ENCODE measurements at places on chromosomes 1 and 21. TPM values are rescaled to one million over a fixed set of nuclear protein-coding genes. Genes with fewer than 3 reads are reported as not detected.

DNA sequence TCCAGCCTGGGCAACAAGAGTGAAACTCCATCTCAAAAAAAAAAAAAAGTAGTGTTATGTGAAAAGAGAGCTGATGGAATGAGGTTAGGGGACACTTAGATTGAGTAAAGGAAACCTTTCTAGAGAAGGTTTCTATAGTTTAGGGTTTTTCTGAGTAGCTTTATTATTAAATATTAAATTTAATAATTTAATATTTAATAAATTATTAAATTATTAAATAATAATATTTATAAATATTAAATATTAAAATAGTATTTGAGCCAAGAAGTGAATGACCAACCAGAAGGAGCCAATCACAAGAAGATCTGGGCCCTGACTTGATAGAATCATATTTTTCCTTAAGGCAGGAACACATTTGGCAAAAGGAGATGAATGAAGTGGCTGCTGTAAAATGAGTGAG, 50.7 kb downstream of the ALG6 start:
- DNase-seq = no peak

The S1PR1 gene
- 58.1 TPM for total RNA-seq

DNA sequence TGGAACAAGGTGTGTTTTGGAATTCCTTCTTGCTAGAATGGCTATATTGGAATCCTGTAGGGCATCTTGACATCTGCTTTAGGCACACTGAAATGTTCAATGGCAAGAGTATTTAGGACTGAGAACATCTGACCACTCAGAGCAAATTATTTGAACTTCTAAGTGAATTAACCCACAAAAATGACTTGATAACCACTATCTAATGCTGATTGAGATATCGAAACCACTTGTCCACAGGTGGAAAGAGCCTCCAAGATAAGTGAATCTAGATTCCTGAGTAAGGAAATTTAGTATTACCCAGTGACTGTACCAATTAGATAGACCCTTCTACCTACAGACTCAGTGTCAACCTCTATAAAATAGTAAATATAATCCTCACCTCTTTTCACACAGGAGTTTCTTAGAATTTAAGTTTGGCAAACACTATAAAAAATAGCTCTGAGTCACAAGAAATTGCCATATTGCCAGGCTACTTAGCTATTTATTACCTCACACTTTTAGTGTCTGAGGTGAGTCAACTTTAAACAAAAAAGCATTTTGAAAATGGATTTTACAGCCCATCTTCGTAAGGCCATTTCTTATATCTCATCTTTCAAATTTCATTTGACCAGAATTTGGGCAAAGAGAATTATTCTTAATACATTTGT, 421.8 kb downstream of the PTBP2 start:
- DNase-seq = no peak

GRCh38 chr1:232059726-232060374, 433.3 kb downstream of the DISC1 start:
- DNase-seq = peak; percentile 16

GRCh38 chr1:59731591-59731990, 83.2 kb upstream of the HOOK1 start:
- no peak for DNase-seq

DNA sequence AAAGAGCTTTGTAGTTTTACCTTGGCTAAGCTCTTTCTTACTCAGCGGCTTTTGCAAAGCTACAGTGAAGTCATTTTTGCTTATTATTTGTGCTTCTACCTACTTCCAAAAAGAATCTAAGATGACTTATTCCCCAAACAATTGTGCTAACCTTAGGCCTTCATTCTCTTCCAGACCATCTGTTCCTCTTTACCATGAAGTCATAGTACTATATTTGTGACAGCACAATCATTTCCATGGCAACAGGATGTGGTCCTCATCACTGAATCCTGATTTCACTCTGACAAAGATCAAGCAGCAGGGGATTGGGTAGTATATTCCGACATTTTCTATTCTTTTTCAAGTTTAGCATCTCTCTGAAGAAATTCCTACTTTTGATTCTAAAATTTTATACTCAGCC, 24.8 kb upstream of the NMNAT2 start:
- no peak for DNase-seq

- no peak for DNase-seq
Observed at GRCh38 chr1:30538226-30538992, 185.0 kb downstream of the MATN1 start.

GRCh38 chr1:41870076-41870562, 48.6 kb downstream of the HIVEP3 start:
- DNase-seq = no peak

The STX12 gene
- total RNA-seq = 42.3 TPM

The THEM5 gene
- total RNA-seq = not detected

- DNase-seq = no peak
Observed at GRCh38 chr1:153652805-153653500, 5.5 kb upstream of the SNAPIN start.

DNA sequence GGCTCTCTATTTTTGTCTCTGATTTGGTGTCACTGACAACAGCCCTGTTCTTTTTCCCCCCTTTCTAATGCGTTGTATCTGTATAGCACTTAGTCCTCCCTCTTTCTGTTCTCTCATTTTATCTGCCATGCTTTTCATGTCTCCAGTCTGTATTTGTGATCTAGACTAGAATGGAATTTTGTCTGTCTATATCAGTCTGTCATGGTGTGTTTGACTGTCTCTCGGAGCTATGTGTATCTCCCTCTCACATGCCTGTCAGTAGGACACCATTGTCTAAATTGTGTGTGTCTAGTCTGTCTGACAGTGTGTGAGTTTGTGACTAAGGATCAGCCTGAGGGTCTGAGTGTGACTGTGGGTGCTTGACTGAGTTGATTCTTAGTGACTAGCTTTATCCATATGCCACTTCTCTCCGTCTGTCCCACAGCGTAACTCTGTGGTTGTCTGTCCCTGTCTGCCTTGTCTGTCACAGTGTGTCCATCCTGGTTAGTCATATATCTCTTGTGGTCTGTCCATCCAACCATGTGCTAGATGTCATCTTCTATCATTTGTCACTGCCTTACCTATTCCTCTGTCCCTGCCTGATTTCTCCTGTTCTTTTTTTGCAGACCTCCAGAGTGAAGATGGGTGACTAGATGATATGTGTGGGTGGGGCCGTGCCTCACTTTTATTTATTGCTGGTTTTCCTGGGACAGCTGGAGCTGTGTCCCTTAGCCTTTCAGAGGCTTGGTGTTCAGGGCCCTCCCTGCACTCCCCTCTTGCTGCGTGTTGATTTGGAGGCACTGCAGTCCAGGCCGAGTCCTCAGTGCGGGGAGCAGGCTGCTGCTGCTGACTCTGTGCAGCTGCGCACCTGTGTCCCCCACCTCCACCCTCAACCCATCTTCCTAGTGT, 1.4 kb upstream of the B4GALT2 start:
- DNase-seq = no peak

The TMEM269 gene
- total RNA-seq = 0.37 TPM

The ANXA9 gene
- not detected for total RNA-seq

The GJA4 gene
- total RNA-seq = 3.2 TPM

The CYP2J2 gene
- 21.7 TPM for total RNA-seq

DNA sequence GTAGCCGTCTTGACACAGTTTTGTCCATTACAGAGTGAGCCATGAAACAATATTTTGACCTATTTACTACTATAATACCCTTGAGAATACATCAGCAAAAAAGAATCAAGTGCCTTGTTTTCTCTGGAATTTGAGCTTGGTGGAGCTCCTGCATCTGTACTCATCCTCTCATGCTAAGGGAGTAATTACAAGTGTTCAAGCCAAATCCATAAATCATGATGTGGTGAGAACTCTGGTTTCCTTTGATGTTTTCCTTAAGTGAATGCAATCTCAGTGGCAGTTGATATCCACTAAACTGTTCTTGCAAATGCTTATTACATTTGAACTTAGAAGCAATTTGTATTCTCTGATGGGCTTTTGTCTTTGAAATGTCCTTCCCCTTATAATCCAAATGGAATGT, 824.6 kb upstream of the TMPRSS15 start:
- DNase-seq = no peak

The MRPL20 gene
- 183 TPM for total RNA-seq

The DMRTA2 gene
- total RNA-seq = not detected

DNA sequence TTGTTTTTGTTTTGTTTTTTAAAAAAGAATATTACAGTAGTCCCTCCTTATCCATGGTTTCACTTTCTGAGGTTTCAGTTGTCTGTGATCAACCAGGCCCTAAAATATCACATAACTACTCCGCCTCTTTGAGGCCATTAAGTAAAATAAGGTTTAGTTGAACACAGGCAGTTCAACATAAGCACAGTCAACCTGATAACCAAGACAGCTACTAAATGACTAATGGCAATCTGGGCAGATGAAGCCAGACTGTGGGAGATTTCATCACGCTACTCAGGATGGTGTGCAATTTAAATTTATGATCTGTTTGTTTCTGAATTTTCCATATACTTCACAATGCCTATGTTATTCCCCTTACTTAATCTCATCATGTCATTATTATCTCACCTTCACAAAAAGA, 30.1 kb downstream of the LDLRAD1 start:
- no peak for DNase-seq

The CYP4A22 gene
- total RNA-seq = not detected

DNA sequence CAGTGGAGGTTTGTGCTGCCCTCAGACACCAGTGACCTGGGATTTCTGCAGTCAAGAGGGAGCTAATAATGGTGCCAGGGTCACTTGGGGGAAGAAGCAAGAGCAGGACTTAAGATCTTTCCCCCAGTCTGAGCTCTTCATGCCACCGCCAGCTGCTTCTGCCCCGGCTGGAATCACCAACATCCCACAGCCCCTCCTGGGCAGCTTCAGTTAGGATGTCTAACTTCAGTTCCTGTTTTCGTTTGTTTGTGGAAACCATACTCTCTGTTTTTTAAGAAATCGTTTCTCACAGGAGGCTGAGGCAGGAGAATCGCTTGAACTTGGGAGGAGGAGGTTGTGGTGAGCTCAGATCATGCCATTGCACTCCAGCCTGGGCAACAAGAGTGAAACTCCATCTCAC, 25.6 kb upstream of the PRDM2 start:
- no peak for DNase-seq

- no peak for DNase-seq
Observed at GRCh38 chr1:63873751-63874150, 99.9 kb downstream of the ROR1 start.

GRCh38 chr1:241157435-241157834, 199.6 kb downstream of the RGS7 start:
- DNase-seq = no peak

DNA sequence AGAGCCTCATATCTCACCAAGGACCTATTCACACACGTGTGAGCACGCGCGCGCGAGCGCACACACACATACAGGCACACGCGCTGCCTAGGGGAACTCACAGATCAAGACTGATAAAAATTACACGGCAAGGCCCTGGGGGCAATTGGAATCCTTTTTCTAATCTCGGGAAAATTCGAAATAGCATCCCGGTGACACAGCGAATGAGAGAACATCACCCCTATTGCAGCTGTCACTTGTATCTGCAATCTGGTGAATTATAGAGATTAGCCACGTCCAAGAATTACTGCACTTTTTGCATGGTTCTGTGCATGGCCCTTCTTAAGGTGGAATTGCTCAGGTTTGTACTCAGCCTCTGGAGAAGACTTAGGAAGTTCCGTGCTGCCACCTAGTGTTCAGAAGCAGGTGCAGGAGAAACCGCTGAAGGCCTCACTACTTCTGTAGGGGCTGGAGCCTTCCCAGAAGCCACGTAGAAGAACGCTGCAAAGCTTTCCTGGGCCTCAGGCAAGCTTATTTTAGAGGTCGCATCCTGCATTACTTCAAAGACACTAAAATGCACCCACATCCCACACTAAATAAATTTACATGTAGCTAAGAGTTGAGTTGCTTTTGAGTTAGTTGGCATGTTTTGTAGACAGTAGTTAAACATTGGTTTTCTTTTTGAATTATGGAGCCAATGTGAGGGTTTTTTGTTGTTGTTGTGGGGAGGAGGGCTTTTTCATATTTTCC, 229.2 kb upstream of the CAMK1G start:
- peak; percentile 71 for DNase-seq

DNA sequence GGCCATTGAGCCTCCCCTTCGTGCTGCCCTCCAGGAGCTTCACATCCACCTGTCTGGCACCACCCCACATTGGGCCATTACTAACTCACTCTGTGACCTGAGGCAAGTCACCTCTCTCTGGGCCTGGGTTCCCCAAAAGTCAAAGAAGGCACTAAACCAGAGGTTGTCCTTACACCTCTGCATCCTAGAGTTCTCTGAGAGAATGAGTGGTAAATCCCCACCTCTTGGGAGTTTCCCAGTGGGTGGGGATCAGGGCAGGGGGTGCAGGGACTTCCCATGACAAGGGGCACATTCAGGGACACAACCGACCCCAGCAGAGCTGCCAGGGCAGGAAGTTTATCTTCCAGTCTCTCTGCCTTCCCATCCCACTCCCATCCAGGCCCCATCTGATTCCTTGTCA, 99.7 kb downstream of the EPHB2 start:
- no peak for DNase-seq

The RNU1-2 gene
- total RNA-seq = under 0.01 TPM

The TENT5C gene
- total RNA-seq = 30.8 TPM

DNA sequence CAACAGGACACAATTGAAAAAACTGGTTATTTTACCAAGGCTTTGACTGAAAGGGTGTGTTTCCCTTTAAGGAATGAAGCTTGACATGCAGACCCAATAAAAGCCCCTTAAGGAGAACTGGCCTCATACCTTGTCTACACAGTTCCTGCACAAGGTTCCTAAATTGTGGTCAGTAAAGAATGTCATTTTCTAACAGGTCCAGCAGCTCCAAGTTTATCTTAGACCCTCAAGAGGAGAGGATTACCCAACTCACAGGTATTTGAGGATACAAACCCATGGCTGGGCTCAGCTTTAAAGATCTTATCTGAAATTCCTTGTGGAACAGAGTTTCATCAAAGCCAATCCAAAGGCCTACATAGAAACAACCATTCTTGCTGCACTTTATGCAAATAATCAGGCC, 31.4 kb upstream of the CBR3 start:
- no peak for DNase-seq

DNA sequence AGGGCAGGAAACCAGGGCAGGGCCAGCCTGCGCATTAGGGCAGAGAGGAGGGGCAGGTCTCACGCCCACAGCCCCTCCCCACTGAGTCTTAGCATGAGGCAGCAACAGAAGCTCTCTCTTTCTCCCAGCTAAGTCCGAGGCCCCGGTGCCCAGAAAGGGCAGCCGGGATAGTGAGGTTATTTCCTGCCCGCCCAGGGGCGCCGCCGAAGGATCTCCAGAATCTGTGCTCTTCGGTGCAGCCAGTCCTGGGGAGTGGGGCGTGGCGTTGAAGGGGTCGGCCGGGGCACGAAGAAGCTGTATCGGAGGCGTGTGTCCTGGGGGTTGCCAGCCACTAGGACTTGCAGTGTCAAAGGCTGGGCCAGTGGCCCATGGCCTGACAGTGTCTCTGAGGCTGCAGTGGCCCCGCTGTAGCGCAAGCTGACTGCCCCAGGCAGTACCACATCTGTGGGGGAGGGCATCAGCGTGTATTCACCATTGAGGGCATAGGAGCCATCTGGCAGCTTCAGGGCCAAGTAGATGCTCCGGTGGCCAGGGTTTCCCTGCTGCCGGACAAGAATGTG, 7.8 kb downstream of the ADAMTS4 start:
- DNase-seq = no peak

GRCh38 chr1:177631770-177632169, 338.1 kb downstream of the SEC16B start:
- DNase-seq = no peak

All from transverse colon (tissue), 4 donors.